ENCODE measurements at places on chromosomes 13 and 19.

DNA sequence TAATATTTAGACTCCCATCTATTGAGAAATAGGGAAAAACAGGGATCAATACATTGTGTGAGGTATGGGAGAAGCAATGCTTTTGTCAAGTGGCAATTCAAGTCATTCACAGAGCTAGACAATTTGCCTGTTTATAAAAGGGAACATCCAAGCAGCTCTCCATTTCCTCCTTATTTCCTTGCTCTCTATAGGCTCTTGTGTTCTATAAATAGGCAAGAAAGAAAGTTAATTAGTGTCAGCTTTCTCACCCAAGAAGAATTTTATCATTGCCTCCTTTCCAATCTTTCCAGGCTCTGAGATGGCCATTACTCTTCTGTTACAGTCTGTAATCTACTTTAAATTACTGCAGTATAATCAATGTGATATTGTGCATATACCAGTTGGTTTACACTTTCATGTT, 199.9 kb downstream of the LHFPL6 start:
- DNase-seq: no peak

GRCh38 chr19:16561382-16561781, 10.8 kb downstream of the SLC35E1 start:
- DNase-seq: no peak

DNA sequence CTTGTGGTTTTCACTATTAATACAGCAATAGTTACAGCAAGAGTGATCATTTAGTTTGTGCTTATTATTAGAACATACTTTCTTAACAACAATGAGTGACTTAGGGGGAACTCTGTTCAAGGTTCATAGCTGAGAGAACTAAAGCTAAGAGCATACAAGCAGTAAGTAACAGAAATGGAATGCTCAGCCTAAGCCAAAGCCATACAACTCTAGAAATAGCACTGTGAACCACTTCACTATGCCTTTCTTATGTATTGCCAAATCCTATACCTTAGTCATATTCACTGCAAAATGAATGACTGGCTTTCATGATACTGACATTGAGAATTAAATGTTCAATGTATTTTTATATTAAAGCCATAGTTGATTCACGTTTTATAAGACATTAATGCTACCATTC, 599.7 kb upstream of the SLITRK1 start:
- no peak for DNase-seq

DNA sequence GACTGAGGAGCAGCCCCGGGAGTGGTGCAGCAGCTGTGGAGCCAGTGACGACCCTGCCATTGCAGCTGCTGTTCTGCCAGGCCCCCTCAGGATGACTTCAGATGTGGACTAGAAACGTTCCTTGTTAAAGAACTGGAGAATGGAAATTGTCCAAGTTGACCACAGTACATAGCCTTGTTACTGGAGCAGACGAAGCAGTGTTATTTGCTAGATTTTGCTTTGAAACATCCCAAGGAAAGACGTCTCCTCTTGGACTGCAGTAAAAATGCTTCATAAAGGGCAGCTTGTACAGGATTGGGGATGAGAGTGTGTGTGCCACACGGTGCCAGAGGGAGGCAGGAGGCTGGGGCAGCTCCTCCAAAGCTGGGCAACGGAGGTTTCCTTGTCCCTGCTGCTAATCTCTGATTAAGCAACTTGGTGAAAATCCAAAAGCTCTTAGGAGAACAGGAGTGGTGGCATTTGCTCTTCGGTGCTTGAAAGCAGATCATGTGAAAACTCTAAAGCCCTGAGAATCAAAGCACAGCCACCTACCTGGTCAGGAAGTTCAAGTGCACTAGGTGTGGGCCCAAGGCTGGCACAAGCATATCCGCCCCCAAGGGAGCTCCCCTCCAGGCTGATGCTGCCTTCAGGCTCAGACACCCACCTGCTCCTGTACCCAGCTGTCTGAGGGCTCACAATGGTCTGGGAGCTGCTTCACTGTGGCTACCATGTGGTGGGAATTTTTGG, 34.5 kb downstream of the SHISA2 start:
- DNase-seq: no peak

- DNase-seq: no peak
These were observed 400.0 kb upstream of the TSHZ3 start for GRCh38 chr19:31749231-31749630.

DNA sequence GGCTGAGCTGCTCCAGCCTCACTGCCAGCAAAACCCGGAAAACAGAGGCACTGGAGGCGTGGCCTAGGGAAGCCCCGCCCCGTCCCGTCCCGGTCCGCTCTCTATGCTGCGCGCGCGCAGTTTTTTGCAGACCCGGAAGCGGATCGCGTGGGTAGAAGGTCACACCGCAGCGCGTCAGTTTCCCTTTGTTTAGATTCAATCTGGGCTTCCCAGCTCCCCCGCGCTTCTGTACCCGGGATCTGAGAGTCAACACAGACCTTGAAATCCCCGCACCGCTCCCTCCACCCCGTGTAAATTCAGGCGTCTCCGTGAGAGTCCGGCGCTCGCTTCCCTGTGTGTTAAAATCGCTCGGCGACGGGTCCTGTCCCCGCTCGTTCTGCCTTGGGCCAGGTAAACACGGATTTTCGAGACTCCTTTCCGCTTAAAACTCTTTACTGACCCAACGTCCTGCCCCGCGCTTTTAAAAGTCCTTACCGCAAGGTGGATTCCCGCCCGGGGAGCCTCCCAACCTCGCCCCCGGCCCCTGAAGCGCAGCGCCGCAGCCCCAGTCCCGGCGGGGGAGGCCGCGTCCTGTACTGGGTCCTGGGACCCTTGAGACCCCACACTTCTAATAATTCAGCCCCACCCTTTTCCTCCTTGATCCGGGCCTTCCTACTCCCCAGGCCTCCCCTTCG, at the start of gene ZNF610:
Gene ZNF610 (plus strand): TSS at position 127 of the 674 bp plus-strand sequence. CDS start 12,930 bp downstream, outside the sequence.
- peak; percentile 78 for DNase-seq

- DNase-seq: no peak
These were observed 642.7 kb upstream of the ARGLU1 start for GRCh38 chr13:107210723-107211030.

DNA sequence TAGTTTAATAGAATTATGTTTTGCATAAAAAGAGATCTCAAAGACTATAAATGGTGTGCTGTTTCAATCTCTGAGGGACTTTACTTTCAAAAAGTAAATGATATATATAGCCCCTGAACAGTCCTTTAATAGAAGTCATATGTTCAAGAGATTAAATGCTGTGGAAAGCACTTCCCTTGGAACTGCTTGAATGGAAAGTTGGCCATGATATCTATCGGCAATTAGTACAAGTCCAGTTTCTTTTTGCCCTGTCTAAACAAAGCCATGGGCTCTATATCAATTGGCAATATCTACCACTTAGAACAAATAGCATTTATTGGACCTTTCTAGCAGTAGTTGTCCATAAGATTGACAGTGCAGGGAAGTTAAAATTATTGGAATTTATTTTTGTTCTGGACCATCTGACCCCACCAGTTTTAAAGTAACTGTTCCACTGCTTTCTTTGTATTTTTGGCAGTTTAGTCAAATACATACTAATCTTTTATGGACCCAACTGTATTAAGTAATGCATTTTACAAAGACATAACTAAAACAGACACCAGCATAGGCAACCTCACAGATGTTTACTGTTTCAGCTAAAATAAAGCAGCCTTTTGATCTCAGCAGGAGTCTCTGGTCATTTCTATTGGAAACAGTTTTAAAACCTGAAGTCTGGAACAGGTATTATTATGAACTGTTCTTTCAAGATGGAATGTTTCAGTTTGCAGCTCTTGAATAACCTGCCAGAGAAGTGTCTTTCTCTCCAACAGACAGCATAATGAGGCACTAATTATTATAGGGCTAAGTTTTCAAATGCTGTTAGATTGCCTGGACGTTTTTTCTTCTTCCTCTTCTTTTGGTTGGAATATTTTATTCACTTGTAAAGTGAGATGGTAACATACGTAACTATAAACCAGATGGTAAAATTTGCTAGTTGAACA, 282.6 kb downstream of the DCLK1 start:
- DNase-seq: no peak

- no peak for DNase-seq
These were observed 20.4 kb upstream of the ZNF91 start for GRCh38 chr19:23415561-23416191.

GRCh38 chr13:103006641-103007426, 59.4 kb downstream of the SLC10A2 start:
- DNase-seq: no peak

GRCh38 chr13:65468628-65469027, 1761.5 kb downstream of the PCDH9 start:
- no peak for DNase-seq

GRCh38 chr13:21616880-21617279, 12.9 kb upstream of the MICU2 start:
- DNase-seq: no peak

DNA sequence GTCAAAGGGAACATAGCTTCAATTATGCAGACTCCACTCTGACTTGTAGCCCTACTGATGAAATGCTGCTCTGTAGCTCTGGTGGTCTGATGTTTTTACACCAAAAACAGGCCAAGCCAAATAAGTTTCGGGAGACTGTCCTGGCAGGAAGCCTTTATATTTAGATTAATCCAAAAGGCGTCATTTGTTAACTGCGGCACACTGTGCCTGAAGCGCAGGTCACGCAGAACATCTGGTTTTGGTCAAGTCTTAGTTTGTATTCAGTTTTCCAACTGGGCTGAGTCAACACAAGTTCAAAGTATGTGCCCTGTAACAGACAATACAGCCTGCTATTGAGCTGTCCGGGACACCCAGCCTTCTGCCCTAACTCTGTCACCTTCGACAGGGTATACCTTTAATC, 154.6 kb upstream of the IPO5 start:
- DNase-seq: no peak

- DNase-seq: no peak
These were observed 2.1 kb downstream of the PNMA8C start for GRCh38 chr19:46426506-46427162.

DNA sequence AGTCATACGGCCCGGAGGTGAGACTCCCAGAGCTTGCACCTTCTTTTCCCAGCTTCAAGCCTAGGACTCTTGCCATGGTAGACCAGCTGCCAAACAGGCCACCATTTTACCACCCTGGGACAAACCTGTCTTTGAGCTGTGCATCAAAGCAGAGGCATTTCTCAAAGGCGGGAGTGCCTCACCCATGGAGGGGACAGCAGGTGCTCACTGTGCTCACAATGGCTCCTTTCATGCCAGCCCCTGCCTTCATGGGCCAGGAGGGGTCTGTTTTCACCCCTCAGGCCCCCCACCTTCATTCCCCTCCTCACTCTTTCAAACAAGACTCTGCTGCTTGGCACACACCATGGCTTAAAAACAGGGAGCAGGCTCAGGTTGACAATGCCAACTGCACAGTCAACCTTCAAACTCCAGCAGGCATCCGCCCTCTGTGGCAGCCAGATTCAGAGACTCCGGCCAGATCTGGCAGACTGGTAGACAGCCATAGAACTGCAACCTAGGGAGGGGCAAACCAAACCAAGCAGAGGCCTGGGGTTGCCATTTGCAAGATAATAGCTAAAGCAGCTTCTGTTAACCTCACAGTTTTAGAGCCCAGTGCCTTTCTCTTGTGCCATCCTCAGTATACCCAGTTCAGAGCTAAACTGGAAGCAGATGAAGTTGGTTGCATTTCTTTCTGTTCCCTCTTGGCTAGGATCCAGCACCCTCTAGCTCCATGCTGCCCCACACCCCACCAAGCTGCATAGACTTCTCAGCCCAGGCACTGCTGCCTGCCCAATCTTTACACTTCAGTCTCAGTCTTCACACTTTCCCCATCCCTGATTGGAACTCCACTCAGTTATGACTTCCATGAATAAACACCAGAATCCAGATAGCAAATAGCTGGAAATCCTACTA, 93.9 kb upstream of the SPATA13 start:
- DNase-seq: no peak

DNA sequence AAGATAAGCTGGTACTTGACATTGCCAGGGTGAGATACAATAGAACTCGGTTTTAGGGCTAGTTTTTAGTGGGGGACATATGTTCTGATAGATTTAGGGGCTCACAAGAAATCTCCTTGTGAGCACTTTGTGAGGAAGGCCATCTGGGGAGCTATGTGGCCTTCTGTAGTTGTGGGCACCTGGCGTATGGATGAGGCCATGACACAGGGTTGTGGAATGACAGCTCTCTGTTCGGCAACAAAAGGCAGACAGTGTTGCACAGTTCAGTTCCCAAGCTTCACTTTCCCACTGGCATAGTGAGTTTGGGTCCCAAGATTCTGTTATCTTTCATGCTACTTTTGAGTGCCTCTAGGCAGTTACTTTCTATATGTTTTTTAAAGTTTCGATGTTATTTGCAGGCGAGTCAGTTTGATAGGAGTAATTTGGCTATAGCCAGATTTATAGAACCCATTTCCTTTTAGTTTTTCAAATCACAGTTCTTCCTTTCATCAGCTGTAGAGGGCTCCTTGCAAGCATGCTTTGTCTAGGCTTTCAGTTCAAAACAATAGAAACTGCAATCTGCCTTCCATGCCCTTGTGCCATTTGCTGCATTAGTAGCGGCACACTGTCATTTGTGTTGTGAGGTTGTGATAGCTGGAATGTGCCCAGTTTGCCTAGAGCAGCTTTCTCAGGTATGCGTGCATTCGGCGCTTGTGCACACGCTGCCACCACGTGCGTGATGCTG, 70.6 kb upstream of the TEX29 start:
- no peak for DNase-seq

Measured in central memory CD4-positive, alpha-beta T cell (primary cell).